ENCODE measurements at places on chromosomes 1 and 21.

DNA sequence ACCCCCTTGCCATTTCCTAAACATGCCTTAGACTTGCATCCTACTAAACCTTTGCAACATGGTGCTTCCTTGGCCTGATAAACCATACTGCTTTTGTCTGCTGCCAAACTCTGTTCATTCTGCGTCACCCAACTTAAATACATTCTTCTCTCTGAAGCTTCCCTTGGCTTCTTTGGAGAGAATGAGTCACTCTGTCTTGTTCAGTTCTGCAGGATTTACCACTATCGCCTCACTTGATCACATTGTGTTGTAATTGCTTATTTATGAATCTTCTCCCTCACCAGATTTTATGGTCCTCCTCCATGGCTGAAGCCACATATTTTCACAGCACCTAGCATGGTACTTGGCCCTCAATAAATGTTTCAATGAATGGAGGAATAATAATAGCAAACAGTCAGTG is 21.7 kb upstream of the TUT4 start:
- DNase-seq: no peak

GRCh38 chr1:63024132-63024531 is 240.2 kb downstream of the ATG4C start:
- DNase-seq: no peak

DNA sequence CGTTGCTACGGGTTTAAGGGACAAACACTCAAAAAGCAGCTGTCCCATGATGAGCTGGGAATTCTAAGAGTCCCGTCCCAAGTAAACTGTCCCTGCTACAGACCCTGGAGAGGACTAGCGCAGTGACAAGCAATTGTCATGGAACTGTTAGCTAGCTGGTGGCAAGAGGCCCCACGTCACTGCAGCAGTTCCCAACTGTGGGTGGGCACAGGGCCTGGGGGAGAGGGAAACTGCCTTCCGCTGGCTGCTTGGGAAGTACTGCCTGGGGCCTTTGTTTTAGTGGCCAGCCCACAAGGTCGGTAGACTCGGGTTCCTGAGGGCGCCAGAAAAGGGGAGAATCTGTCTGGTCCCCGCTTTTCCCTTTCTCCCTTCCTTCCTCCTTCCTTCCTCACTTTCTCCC is 97.4 kb downstream of the LACTBL1 start:
- no peak for DNase-seq

DNA sequence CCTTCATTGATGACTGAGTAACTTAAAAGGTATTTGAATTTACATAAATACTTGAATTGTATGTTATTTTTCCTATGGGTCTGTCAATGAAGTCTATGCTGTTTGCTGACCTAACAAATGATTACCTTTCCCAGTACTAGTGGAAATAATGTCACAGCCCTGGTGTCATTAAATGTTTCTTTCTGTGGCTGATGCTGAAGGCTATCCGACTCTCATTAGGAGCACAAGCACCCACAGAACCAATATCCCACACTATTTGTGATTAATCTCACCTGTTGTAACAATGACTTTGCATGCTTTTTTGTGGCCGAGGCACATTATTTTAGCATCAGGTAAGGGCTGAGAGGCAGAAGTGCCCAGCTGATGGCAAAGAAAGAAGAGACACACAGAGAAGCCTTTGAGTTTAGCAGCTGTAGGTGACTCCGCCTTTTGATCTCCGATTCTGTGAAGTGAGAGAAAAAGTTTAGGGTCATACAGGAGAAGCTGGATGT is 25.8 kb upstream of the TRIM45 start:
- DNase-seq: no peak

- no peak for DNase-seq
Measured at GRCh38 chr1:115529216-115529897, 112.4 kb upstream of the VANGL1 start.
